Cardiac atrium fibroblast (primary cell): ENCODE measurements at places on chromosomes 4 and X. TPM values are rescaled to one million over a fixed set of nuclear protein-coding genes. Genes with fewer than 3 reads are reported as not detected.

The RAP2C gene
- 13.3 and 13.9 TPM in 2 replicates for total RNA-seq

The C1QTNF7 gene
- 0.16 TPM in 1 of 2 replicates, not detected in the other for total RNA-seq

The PRR32 gene
- total RNA-seq: not detected in 2 replicates

The ARR3 gene
- total RNA-seq: not detected in 2 replicates

The RNF212 gene
- total RNA-seq: 0.81 and 4.2 TPM in 2 replicates

The TLR8 gene
- not detected in 2 replicates for total RNA-seq

The IGSF1 gene
- not detected in 2 replicates for total RNA-seq

The SPACA5 gene
- not detected in 2 replicates for total RNA-seq

The TSPYL2 gene
- 11.4 and 23.8 TPM in 2 replicates for total RNA-seq

The DGAT2L6 gene
- total RNA-seq: not detected in 2 replicates

The ALB gene
- total RNA-seq: not detected in 2 replicates

The SMPX gene
- not detected in 2 replicates for total RNA-seq

The TMEM31 gene
- 2.8 TPM in 1 of 2 replicates, not detected in the other for total RNA-seq

The NAT8L gene
- total RNA-seq: under 0.01 and 0.36 TPM in 2 replicates

The WNK3 gene
- total RNA-seq: 1.4 and 4.7 TPM in 2 replicates

The PCDH11X gene
- total RNA-seq: not detected in 2 replicates

The CT45A3 gene
- not detected in 2 replicates for total RNA-seq

The GUCY1A1 gene
- total RNA-seq: 0.36 and 1.1 TPM in 2 replicates

The FAM199X gene
- total RNA-seq: 11.2 and 11.8 TPM in 2 replicates

The OTC gene
- total RNA-seq: not detected in 2 replicates

The MAGED4B gene
- 3.8 and 68.5 TPM in 2 replicates for total RNA-seq

The AKAP4 gene
- total RNA-seq: not detected in 2 replicates

The HPSE gene
- total RNA-seq: 13.1 and 15.2 TPM in 2 replicates

The MTNR1A gene
- total RNA-seq: not detected in 2 replicates

The USP17L21 gene
- not detected in 2 replicates for total RNA-seq

The AFF1 gene
- 13.7 and 17.5 TPM in 2 replicates for total RNA-seq

The FGA gene
- total RNA-seq: not detected in 2 replicates

The DNAJB14 gene
- total RNA-seq: 17.9 and 22.2 TPM in 2 replicates

The EDNRA gene
- total RNA-seq: 8.3 and 12.3 TPM in 2 replicates

The RASL11B gene
- 0.36 TPM in 1 of 2 replicates, not detected in the other for total RNA-seq

The FHDC1 gene
- total RNA-seq: under 0.01 and 0.18 TPM in 2 replicates

The OPRPN gene
- not detected in 2 replicates for total RNA-seq

The FGFR3 gene
- 1.8 and 3.4 TPM in 2 replicates for total RNA-seq
